Right atrium auricular region (tissue), 2 donors: ENCODE measurements at places on chromosomes 1 and 21. TPM values are rescaled to one million over a fixed set of nuclear protein-coding genes. Genes with fewer than 3 reads are reported as not detected.

- no peaks in the 10 kb centered on the region for H3K27me3 ChIP-seq
- DNase-seq: no peak
- H3K4me1 ChIP-seq: peaks cover 37% of the 10 kb centered on the region
- H3K27ac ChIP-seq: no peak overlapping the region
- H3K36me3 ChIP-seq: no peaks in the 10 kb centered on the region
Observed at GRCh38 chr21:31733551-31734149, 1.7 kb upstream of the SCAF4 start.

DHCR24 gene
- 20.4 TPM for total RNA-seq

TMEM79 gene
- 0.96 TPM for total RNA-seq

DNA sequence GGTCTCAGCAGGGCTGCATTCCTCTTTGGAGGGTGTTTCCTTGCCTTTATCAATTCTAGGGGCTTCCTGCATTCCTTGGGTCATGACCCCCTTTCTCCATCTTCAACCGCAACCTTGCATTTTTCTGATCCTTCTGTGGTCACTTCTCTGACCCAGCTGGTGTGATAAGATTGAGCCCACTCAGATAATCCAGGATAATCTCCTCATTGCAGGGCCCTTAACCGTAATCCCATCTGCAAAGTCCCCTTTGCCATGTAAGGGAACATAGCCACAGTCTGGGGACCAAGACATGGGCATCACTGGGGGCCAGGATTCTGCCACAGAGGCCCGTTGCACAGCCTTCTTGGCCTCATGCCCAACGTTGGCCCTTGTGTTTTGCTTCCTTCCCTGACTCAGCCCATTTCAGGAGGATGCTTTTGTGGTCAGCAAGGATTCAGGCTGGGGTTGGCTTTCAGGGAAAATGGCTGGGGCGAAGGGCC, 35.0 kb upstream of the IL19 start:
- H3K36me3 ChIP-seq: peaks cover 51% of the 10 kb centered on the region
- no peaks in the 10 kb centered on the region for H3K27me3 ChIP-seq
- no peaks in the 10 kb centered on the region for H3K4me1 ChIP-seq
- no peak overlapping the region for H3K27ac ChIP-seq
- DNase-seq: no peak

DNA sequence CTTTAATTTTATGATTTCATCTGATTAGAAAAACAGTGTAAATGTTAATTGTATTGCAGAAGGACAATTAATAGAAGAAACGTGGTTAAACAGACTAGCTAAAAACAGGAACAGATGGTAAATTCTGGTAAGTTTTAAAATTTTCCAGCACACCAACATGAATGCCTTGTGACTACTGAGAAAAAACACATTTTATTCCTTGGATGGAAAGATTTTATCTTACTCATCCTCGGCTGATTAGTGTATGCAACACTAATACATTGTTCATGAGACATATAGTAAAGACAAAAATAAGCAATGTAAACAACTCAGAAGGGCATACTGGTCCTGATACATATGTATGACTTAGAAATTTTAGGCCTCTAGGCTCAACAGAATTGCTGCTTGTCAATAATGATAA, 4.9 kb upstream of the AK5 start:
- peaks cover 1% of the 10 kb centered on the region for H3K4me1 ChIP-seq
- no peaks in the 10 kb centered on the region for H3K27me3 ChIP-seq
- H3K36me3 ChIP-seq: no peaks in the 10 kb centered on the region
- H3K27ac ChIP-seq: no peak overlapping the region
- no peak overlapping the region for H3K4me3 ChIP-seq

ZNF683 gene
- not detected for total RNA-seq

GRCh38 chr1:170241266-170241851, 95.6 kb downstream of the NTMT2 start:
- H3K27me3 ChIP-seq: no peaks in the 10 kb centered on the region
- H3K4me3 ChIP-seq: no peak overlapping the region
- peak; percentile 60 for DNase-seq
- no peaks in the 10 kb centered on the region for H3K36me3 ChIP-seq

GRCh38 chr21:38402795-38403194, 95.5 kb downstream of the ERG start:
- H3K4me1 ChIP-seq: no peaks in the 10 kb centered on the region
- no peak for DNase-seq
- no peaks in the 10 kb centered on the region for H3K27me3 ChIP-seq
- H3K27ac ChIP-seq: no peak overlapping the region
- no peak overlapping the region for H3K4me3 ChIP-seq
